ENCODE measurements at places on chromosomes 13 and 19.

- DNase-seq = no peak
Measured at GRCh38 chr13:27425158-27425917, 919 bp downstream of the GTF3A start.

DNA sequence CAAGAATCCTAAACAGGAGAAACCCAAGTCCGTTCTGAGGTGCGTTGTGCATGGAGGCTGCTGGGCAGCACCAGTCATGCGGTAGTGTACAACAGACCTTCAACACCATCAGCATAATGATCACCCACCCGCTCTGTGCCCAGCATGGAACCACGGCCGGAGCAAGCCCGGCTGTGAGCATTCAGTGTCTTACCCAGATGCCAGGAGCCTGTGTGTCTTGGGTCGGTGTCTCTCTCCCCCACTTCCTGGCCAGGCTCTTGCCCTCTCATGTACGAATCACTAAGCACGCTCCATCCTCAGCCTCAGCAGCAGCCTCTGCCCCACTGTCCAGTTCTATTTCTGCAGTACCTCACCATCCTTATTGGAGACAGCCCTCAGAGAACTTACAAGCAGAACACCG lies 231.6 kb upstream of the IRS2 start:
- no peak for DNase-seq

DNA sequence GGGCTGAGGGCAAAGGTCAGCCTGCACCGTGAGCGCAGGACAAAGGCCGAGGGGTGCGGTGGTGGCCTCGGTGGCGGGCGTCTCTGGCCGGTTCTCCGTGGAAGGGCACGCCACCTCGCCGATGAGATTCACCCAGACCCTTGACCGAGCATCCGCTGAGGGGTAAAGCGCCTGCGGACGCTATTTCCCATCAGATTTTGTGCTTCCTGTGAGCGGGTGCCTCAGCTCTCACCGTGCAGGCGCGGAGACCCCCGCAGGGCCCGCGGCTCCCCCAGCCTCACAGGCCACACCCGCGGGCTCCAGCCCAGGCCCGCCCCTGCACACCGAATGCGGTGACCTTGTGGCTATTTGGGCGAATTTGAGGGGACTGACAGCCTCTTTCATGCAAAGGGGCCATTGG lies 348.0 kb downstream of the TEX29 start:
- DNase-seq = no peak

DNA sequence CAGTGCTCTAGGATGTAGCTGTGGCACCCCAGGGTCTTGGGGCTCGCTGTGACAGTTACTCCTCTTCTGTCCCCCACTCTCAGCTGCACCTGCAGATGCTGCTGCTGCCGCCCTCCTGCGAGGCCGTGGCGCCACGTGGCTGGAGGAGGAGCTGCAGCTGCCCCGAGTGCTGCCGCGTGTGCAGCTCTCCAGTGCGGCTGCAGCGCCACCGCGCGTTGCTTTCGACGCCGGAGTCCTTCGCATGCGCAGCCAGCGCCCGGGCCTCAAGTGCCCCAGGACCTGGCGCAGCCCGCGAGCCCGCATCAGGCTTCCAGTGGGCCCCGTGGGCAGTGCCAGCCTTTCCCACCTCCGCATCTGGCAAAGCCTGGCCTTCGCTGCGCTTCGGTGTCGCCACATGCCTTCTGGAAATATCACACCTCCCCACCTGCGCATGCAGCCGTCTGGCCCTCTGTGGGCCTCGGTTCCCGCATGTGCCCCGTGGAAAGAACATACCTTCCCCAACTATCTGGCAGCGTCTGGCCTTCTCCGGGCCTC lies 692 bp upstream of the ZNF580 start:
- DNase-seq = peak; percentile 73

GRCh38 chr13:40271271-40271885 lies 395.1 kb downstream of the FOXO1 start:
- peak; percentile 14 for DNase-seq
